ENCODE measurements at places on chromosomes 2 and 18.

DNA sequence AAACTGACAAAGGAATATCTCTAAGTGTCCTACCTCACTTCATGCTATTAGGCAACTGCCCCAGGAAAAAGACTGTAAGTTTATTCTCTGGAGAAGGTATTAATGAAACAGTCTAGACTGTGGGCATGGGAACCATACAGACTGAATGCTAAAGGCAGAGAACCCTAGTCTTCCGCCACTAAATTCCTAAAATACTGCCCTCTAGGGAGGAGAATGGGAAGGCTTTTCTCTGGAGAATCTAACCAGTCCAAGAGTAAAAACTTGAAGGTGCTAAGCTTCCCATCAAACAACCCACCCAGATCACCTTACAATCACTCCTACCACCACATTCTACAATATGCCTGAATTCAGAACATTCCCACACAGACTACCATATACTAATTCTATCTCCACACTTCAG lies 3.4 kb downstream of the SRBD1 start:
- DNase-seq: no peak

- DNase-seq: no peak
These were observed 11.2 kb downstream of the ZNF385B start for GRCh38 chr2:179850188-179850587.

DNA sequence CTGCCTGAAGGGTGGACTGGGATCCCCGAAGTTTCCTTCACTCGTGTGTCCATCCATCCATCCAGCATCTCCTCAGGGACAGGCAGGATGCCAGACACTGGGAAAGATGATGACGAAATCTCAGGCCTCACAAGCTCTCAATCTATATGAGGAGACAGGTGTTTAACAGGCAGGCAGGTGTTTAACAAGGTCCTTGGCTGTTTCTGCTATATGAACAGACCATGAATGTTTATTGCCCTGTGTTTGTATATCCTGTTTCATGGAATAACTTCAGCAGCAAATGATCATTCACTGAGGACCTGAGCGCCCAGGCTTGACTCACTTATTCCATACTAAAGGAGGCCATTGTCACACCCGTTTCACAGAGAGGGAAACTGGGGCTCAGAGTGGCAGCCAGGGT lies 685.8 kb upstream of the HS6ST1 start:
- no peak for DNase-seq

DNA sequence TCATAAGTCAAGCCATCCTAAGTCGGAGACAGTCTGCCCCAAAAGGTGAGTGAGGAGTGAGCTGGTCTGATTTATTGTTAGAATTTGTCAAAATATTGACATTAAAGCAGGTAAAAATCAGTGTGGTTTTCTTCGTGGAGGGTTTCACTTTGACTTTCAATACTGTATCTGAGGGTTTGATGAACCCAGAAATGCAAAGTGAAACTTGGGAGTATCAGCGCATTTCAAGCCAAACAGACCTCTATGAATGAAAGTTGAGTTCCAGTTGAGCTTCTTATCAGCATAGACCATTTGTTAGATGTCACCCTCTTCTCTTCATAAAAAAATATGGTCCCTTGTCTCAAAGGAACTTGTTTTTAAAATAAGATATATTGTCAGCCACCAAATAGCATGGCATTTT lies 21.7 kb upstream of the CXCR4 start:
- DNase-seq: no peak

GRCh38 chr2:219446101-219446504 lies 11.5 kb downstream of the SPEG start:
- DNase-seq: no peak

DNA sequence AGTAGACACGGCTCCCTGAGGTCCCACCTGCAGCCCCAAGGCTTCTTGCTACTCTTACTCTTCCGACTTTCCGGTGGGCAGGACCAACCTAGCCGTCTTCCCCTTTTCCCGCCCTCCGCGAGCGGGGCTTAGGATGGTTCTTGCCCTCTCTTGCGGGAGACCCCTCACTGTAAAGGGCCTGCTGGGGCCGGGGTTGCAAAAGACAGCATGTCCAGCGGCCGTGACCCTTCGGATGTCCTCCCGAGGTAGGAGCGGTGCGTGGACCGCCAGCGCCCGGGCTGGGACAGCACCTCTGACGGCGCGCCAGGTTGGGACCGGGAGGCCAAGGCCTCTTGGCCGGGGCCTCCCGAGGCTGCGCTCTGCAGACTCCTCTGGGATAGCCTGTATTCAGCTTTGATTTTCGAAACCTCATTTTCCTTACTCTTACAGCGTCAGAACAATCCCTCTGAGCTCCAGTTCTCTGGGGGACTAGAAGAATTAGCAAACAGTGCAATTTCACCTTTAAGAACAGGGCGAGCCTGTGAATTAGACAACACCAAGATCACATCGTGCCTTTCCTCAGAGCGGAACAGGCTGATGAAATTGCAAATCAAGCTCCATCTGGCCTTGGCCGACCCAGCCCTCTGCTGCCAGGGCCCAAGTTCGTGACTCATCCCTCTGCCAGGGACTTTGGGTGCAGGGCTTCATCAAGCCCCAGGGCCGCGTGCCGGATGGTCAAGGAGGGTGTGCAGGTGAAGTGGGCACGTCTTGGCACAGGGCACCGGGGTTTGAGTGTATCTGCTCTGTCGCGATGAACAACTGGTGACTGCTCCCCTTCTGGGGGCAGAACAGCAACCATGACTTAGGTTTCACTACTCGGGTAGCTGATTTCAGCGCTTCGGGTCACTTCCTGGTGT lies 777 bp downstream of the MOCOS start:
- DNase-seq: no peak

DNA sequence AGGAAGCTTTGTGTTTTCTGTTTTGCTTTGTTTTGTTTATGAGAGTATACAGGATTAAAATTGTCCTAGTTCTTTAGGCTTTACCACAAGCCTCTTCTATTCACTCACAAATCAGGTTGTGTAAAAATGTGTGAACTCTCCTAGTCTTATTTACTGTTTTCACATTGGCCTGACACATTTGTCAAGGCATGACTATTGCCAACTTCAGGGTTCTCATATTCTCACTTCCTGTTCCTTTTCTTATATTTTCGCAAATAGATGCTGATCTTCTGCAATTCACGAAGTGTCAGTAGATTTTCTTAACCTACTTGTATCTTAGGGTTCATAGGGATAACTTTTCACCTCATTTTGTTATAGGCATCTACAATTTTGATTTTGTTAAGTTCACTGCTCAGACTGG lies 67.1 kb downstream of the CCDC102B start:
- DNase-seq: no peak

DNA sequence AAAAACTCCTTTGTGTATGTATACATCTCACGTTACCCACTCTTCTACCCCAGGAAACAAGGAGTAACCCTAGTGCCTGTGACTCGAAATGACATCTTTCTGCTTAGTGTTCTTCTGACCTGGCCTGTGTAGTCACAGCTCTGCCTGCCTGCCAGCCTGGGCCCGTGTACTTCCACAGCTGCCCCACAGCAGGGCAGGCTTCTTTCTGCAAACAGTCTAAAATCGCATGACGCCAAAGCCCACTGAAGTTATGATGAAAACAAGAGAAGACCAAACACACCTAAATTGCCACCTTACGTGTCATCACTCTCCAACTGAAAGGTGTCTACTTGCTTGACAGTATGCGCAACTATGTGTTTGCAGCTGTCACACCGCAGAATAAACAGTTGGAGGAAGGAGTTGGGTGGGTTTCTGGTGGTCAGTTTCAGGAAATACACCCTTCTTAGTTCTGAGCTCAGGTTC lies 1.5 kb downstream of the GAREM1 start:
- DNase-seq: peak; percentile 62

- DNase-seq: no peak
These were observed 322.6 kb downstream of the ASXL3 start for GRCh38 chr18:33900638-33901037.

- no peak for DNase-seq
These were observed 73.9 kb upstream of the MC2R start for GRCh38 chr18:13989199-13989598.

- DNase-seq: no peak
These were observed 260.5 kb downstream of the CCDC85A start for GRCh38 chr2:56444339-56444738.

DNA sequence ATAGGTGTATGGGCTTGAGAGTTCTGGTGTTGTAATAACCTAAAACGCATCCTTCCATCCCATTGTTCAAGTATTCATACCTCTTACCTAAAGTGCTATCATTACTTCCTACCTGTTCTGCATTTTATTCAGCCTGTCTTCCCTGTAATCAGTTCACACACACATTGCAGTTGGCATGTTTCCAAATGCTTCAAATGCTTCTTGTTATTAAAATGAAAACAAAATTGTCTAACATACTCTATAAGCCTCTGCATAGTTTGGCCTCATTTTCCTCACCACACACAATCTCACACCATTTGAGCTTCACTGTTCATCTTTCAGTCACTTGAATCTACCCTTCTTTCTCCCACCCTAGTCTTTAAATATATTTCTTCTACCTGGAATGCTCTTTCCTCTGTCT lies 1178.2 kb upstream of the NRXN1 start:
- DNase-seq: no peak

DNA sequence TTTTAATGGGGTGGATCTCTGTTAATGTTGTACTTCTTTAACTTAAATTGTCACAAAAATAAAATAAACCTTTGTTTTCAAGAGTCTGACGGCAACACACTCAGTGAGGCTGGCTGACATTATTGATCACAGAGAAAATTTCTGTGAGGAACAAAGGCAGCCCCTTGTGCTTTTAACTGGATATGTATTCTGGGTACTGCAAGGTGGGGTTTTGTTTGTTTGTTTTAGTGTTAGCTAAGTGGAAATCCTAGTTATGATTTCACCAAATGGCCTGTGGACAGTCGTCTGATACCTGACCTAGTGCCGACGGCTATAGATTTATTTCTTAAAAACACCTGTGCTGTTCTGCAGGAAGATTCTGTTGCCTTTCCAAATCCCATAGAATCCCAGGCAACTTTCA lies 1329.5 kb upstream of the ZEB2 start:
- DNase-seq: no peak

GRCh38 chr18:57131101-57131500 lies 15.8 kb upstream of the BOD1L2 start:
- no peak for DNase-seq

GRCh38 chr2:236612737-236613136 lies 43.1 kb downstream of the ACKR3 start:
- DNase-seq: no peak

GRCh38 chr2:148725564-148725963 lies 81.0 kb downstream of the EPC2 start:
- no peak for DNase-seq

GRCh38 chr2:162372818-162373217 lies 28.9 kb downstream of the GCA start:
- no peak for DNase-seq

DNA sequence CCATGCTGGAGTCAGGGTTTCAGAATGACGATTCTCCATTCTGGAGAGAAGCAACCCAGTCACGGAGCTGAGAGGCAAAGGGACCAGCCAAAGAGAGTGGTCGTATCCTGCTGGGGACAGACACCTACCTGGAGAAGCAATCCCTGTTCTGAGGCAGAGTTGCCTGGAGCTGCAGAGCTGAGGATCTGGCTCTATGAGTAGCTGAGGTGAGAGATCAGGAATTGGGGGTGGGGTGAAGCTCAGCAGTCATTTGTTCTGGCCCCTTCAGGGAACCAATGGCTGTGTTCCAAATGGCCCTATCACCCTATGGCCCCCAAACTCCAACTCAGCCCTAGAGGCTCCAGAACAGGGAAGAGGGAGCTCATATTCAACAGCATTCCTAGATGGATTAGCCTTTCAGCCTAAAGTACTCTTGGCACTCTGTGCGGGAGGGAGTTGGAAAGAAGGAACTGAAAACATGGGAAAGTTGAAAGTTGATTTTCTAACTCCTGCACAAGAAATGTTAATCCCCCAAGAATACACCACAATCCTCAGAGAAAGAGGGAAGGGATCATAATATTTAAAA lies 3.3 kb upstream of the ATRAID start:
- no peak for DNase-seq

GRCh38 chr2:189628817-189629530 lies 32.3 kb upstream of the ASNSD1 start:
- DNase-seq: no peak

GRCh38 chr18:10514082-10514481 lies 11.7 kb upstream of the NAPG start:
- DNase-seq: no peak

GRCh38 chr2:98759827-98760625 lies 29.1 kb upstream of the MGAT4A start:
- no peak for DNase-seq

DNA sequence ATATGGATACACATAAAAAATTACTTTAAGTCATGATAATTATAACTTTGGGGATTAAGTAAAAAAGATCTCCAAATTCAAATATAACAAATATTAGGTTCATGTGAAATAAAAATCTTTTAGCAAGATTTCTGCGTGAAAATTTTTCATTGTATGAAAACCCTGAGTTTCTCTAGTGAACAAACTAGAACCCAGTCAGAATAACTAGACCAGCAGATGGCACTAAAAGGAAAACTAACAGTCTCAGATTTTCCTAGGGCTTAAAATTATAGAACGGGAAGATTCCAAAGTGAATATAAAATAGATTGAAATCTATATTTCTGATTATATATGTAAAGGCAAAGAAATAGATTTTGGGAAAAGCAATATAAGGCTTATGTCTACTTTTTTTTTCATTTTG lies 43.3 kb downstream of the TMEM200C start:
- no peak for DNase-seq

DNA sequence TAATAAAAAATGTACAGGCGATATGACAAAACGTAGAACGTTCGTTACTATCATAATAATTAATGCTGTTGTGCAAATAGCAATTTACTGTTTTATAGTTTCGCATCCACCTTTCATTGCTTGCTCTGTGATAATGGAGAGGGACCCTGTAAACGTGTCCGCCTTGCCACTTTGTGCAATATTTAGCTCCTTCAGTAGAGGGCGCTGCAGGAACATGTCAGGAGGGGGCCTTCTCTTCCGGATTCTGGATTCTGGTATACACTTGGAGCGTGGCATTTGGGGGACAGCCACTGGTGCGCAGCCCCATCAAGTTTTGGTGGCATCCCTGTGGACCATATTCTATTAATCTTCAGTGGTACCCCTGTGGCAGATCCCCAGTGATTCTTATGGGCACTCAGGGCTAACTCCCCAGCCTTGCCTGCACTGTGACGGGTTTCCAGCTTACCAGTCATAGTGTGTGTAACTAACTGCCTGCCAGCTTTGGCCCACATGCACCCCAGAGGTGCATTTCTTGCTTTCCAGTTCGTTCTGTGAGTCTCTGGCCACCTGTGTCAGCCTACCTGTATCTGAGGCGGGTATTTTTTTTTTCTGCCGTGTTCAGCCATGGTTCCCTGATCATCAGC lies 140.3 kb downstream of the CYRIA start:
- DNase-seq: no peak

DNA sequence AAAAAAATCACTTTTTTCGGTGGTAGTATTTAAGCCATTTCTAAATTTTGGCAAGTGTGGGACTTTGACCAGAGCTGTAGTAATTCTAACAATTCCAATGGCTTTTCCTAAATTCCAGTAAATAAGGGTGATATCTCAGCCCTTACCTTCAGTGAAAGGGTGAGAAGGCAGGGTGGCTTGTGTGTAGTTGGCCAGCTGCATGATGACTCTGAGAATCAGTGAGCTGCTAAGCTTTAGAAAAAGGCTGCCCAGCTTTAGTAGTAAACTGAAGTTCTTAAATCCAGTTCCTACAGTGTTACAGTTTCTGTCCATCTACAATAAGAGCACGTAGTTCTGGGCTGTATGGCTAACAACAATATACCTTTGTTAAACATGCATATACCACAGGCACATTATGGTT lies 42.0 kb downstream of the OXER1 start:
- DNase-seq: no peak

Measured in dorsolateral prefrontal cortex (tissue), 122 donors.